ENCODE measurements at places on chromosomes 6 and 20. TPM values are rescaled to one million over a fixed set of nuclear protein-coding genes. Genes with fewer than 3 reads are reported as not detected.

GRCh38 chr20:35120012-35120701, 27.0 kb downstream of the EDEM2 start:
- DNase-seq, result no peak
- no peaks in the 10 kb centered on the region for H3K4me1 ChIP-seq
- H3K36me3 ChIP-seq, result peaks cover 46% of the 10 kb centered on the region
- H3K4me3 ChIP-seq, result no peak overlapping the region

DNA sequence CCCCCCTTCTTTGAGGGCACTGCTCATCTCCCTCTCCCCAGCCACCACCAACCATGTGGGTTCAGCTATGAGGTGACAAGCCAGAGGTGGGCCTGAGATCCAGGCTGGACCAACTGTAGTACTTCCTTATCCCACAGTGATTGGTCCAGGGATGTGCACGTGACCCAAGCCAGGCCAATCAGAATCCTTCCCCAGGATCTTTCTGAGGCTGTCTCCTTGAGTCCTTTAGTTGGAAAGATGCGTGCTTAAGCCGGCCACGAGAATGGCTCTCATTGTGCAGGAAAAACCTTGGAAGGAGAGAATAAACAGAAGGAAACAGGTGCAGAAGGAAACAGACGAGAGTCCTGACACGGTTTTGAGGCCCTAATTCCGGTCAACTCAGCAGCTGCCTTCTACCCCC, 39.2 kb downstream of the ZC3H12D start:
- peaks cover 3% of the 10 kb centered on the region for H3K4me1 ChIP-seq
- no peak for DNase-seq
- no peak overlapping the region for H3K27ac ChIP-seq
- H3K36me3 ChIP-seq, result no peaks in the 10 kb centered on the region
- H3K4me3 ChIP-seq, result no peak overlapping the region

The SLC35F1 gene
- total RNA-seq, result 11.0 TPM

The IL17F gene
- not detected for total RNA-seq

All from WTC11 (cell line).